ENCODE measurements at places on chromosomes 13 and 19. TPM values are rescaled to one million over a fixed set of nuclear protein-coding genes. Genes with fewer than 3 reads are reported as not detected.

Gene RNF113B
- not detected for total RNA-seq

Gene NCAN
- not detected for total RNA-seq

- H3K27me3 ChIP-seq = no peaks in the 10 kb centered on the region
- H3K36me3 ChIP-seq = no peaks in the 10 kb centered on the region
- no peak overlapping the region for H3K4me3 ChIP-seq
- DNase-seq = no peak
Observed at GRCh38 chr13:50319635-50320255, 304.5 kb downstream of the KCNRG start.

DNA sequence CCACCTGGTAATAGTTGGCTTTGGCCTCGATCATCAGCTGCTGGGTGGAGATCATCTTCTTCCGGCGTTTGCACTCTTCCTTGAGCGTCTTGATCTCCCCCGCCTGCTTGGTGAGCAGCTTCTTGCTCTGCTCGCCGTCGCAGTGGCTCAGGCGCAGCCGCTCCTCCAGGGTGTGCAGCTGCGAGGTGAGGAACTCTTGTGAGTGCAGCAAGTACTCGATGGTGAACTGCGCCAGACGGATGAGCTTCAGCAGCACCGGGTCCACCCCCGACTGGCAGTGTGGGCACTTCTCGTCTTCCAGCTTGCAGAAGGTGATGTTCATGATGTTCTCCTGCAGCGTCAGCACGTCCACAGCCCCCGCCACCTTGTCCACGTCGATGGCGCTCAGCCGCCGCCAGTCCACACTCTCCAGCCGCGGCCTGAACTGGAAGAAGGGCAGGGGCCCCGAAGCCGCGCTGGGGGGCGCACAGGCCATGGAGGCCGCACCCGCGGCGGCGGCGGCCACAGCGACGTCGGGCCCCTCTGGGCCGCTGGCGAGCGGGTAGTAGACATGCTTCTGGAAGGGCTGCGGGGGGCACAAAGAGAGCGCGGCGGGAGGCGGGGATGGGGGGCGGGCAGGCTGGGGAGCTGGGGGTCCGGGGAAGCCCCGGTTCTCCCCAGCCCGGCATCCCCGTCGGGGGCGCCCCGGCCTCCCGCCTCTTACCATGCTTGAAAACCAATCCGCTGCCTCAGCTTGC lies 3.0 kb downstream of the DZIP1 start:
- no peak overlapping the region for H3K4me3 ChIP-seq
- no peak for DNase-seq
- H3K27me3 ChIP-seq = peaks cover 38% of the 10 kb centered on the region
- H3K4me1 ChIP-seq = peaks cover 14% of the 10 kb centered on the region

DNA sequence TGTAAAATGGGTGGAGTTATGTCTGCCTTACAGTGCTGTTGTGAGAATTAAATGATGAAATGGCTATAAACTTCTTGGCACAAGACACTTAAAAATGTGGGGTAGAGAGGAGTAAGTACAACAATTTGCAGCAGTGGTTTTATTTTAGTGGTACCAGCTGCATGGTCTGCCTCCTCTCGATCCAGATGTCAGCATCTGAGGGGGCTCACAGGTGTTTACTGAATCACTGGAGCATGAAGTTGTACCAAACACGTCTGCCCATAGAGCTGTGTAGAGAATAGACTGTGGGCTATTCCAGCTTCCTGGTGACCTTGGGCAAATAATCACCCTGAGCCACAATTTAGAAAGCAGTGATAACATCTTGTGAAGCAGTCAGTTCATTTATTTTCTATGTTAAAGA lies 11.1 kb downstream of the SLC10A2 start:
- H3K27me3 ChIP-seq = no peaks in the 10 kb centered on the region
- H3K36me3 ChIP-seq = no peaks in the 10 kb centered on the region
- no peak overlapping the region for H3K4me3 ChIP-seq
- DNase-seq = no peak
- no peak overlapping the region for H3K27ac ChIP-seq

DNA sequence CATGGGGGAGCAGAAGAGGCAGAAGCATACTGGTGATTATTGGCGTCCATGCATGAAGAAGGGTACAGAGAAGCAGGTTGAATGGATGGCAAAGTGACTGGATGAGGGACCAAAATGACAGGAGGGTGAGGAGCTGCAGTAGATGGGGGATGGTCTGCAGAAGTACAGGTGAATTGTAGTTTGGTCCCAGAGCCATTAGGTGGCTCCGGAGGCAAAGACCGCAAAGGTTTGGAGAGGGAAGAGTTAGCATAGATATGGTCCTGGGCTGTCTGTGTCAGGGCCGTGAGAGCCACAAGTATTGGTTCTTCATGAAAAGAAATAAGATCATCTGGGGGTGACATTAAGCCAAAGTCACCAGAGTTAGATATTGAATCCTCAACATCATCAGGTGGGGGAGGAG lies 59.0 kb upstream of the ZNF726 start:
- H3K27me3 ChIP-seq = no peaks in the 10 kb centered on the region
- DNase-seq = no peak
- no peak overlapping the region for H3K4me3 ChIP-seq

Gene ZFP36
- 116 TPM for total RNA-seq

GRCh38 chr19:41223431-41224234 lies 4.6 kb downstream of the AXL start:
- H3K27ac ChIP-seq = no peak overlapping the region
- no peak overlapping the region for H3K4me3 ChIP-seq
- H3K27me3 ChIP-seq = peaks cover 11% of the 10 kb centered on the region

DNA sequence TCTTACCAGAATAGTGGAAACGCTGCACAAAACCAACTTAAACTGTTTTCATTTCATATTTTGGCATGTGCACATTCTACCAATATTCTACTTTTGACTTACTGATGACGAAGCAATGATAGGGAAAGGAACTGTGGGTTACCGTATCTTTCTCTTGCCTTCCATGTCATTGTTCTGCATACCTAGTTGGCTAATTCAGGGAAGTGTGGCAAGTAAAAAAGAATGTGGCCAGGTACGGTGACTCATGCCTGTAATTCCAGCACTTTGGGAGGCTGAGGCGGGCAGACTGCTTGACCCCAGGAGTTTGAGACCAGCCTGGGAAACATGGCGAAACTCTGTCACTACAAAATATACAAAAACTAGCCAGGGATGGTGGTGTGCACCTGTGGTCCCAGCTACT lies 108.2 kb downstream of the SIPA1L3 start:
- no peak for DNase-seq
- no peak overlapping the region for H3K27ac ChIP-seq
- no peak overlapping the region for H3K4me3 ChIP-seq
- H3K36me3 ChIP-seq = no peaks in the 10 kb centered on the region
- H3K27me3 ChIP-seq = no peaks in the 10 kb centered on the region

DNA sequence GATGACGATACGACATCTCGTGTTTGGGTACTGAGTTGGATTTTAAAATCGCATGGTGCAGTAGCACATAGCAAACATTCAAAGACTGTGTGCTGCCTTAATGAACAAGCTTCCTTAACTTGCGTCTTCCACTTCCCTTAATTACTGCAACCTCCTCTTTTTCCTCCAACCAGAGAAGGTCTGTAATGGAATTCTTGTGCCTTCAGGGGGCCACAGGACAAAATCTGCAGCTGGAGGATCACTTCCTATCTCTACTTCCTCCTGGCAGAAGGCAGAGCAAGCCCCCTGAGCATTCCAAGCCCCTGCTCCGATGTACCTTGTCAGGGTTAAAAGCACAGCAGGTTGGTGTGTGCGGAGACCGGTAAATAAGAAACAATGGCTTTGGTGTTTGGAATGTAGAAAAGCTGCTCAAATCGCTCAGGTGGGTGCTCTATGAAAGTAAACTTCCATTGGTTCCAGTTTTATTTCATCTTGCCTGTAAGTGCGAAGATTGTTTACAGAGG lies 151.3 kb upstream of the UQCRFS1 start:
- H3K27me3 ChIP-seq = peaks cover 34% of the 10 kb centered on the region
- no peak overlapping the region for H3K27ac ChIP-seq
- no peak for DNase-seq
- no peaks in the 10 kb centered on the region for H3K4me1 ChIP-seq

DNA sequence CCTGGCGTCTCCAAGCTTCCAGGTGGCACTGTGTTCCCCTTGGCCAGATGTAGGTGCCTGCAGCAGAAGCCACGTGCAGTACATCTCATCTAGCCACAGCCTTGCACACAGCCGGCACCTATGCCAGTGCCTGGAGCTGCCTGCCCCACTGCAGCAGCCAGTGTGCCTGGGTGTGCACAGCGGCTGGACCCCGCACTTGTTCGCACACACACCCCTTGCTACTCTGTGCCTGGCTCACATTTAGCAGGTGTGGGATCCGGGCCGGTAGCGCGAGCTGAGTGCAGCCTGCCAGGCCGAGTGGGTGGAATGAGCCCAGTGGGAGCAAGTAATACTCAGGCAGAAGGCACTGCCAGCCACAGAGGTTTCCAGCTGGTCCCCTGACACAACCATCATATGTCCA lies 26.9 kb upstream of the RBM26 start:
- H3K4me1 ChIP-seq = peaks cover 14% of the 10 kb centered on the region
- H3K27ac ChIP-seq = no peak overlapping the region
- H3K36me3 ChIP-seq = no peaks in the 10 kb centered on the region
- no peak for DNase-seq

GRCh38 chr19:56107626-56108351 lies 13.3 kb downstream of the ZNF787 start:
- H3K36me3 ChIP-seq = peaks cover 7% of the 10 kb centered on the region
- DNase-seq = no peak
- no peak overlapping the region for H3K4me3 ChIP-seq
- H3K4me1 ChIP-seq = peaks cover 53% of the 10 kb centered on the region
- no peaks in the 10 kb centered on the region for H3K27me3 ChIP-seq
- no peak overlapping the region for H3K27ac ChIP-seq

DNA sequence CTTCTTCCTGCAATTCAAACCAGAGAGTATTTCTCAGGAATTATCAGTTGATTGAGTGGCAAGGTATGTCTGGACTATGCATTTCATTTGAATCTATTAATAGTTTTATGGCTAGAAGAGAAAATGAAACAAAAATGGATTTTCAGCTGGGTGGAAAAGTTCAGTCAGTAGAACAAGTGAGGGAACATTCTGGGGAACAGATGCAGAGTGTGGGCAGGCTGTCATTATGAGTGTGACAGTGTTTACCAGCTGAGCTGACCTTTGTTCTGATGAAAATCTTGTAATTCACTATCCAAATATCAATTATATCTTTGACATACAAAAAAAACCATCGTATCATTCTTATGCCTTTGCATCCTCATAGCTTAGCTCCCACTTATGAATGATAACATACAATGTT lies 2.6 kb upstream of the CLC start:
- DNase-seq = no peak
- no peaks in the 10 kb centered on the region for H3K27me3 ChIP-seq
- peaks cover 37% of the 10 kb centered on the region for H3K4me1 ChIP-seq
- H3K4me3 ChIP-seq = peak overlapping the region; percentile 34

DNA sequence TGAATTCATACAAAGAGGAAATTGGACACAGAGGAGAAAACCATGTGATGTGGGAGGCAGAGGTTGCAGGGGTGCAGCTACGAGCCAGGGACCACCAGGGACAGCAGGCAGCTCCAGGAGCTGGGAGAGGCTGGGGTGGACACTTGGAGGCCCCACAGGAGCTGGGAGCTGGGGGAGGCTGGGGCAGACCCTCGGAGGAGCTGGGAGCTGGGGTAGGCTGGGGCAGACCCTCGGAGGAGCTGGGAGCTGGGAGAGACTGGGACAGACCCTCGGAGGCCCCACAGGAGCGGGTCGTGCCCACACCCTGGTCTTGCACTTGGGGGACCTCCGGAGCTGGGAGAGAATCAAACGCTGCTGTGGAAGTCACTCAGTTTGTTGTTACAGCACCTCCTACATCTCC lies 141.7 kb downstream of the SOX1 start:
- H3K4me1 ChIP-seq = peaks cover 6% of the 10 kb centered on the region
- H3K27ac ChIP-seq = no peak overlapping the region
- H3K27me3 ChIP-seq = peaks cover 43% of the 10 kb centered on the region
- no peak overlapping the region for H3K4me3 ChIP-seq
- DNase-seq = no peak

Gene RASAL3
- 63.2 TPM for total RNA-seq

DNA sequence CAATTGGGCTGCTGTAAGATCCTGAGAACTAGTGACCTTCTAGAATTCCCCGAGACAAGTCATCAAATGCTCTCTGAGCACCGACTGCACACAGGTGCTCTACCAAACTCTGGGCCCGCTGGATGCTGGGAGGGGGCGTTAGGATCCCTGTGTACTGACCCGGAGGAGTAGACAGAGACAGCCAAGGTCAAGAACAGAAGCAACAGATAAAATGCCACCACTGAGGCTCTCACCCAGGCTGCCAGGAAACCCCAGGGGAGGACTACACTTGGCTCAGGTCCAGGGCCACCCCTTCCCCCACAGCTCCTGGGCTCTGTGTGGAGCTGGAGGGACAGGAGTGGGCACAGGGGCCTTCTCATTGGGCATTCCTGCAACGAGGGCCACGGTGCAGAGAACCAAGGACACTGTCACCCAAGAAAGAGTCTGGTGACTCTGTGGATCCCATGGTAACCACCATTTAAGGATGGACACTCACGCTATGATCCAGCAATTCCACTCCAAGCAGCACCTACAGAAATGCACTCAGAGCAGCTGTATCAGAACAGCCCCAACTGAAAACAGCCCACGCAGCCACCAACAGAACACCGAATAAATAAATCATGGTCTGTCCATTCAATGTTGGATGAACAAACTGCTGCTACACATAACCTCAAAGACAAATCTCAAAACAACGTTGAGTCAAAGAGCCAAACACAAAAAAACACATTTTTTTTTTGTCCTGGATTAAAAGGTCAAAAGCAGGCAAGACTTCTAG lies 16.8 kb upstream of the SLC35E1 start:
- no peak for DNase-seq
- peaks cover 3% of the 10 kb centered on the region for H3K36me3 ChIP-seq
- no peaks in the 10 kb centered on the region for H3K27me3 ChIP-seq
- peak overlapping the region; percentile 82 for H3K27ac ChIP-seq

- peak overlapping the region; percentile 1 for H3K4me3 ChIP-seq
- DNase-seq = no peak
- H3K27me3 ChIP-seq = peaks cover 27% of the 10 kb centered on the region
- peaks cover 8% of the 10 kb centered on the region for H3K4me1 ChIP-seq
- H3K36me3 ChIP-seq = peaks cover 27% of the 10 kb centered on the region
Observed at GRCh38 chr19:57171551-57172081, 4.3 kb upstream of the DUXA start.

- no peaks in the 10 kb centered on the region for H3K4me1 ChIP-seq
- H3K36me3 ChIP-seq = no peaks in the 10 kb centered on the region
- H3K27ac ChIP-seq = no peak overlapping the region
- DNase-seq = no peak
Observed at GRCh38 chr13:104387510-104387909, 1321.3 kb upstream of the SLC10A2 start.

DNA sequence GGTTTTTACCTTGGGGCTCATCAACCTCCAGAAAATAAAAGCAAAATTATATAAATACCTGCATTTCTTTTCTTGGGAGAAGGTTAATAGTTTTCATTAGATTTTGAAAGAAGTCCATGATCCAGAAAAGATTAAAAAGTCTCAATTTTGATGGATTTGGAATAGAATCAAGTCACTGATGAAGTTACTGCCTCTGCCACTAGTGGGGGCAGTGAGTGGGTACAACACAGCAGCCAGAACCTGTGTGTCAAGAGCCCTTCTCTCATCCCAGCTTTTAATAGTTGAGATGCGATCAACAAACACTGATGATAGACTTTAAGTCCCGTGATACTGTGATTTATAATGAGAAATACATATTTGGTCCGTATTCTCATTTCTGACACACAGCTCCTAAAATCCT lies 686.7 kb downstream of the DIAPH3 start:
- no peaks in the 10 kb centered on the region for H3K27me3 ChIP-seq
- DNase-seq = no peak
- H3K4me1 ChIP-seq = no peaks in the 10 kb centered on the region
- no peak overlapping the region for H3K27ac ChIP-seq
- H3K36me3 ChIP-seq = no peaks in the 10 kb centered on the region
- no peak overlapping the region for H3K4me3 ChIP-seq

Gene SPTBN4
- 0.91 TPM for total RNA-seq

GRCh38 chr13:95703576-95703975 lies 26.6 kb downstream of the DNAJC3 start:
- H3K36me3 ChIP-seq = peaks cover 5% of the 10 kb centered on the region
- H3K4me3 ChIP-seq = no peak overlapping the region
- no peak for DNase-seq

Measured in activated naive CD4-positive, alpha-beta T cell treated with anti-CD3 and anti-CD28 coated beads for 36 hours (primary cell).